ENCODE measurements at places on chromosomes 4 and X.

DNA sequence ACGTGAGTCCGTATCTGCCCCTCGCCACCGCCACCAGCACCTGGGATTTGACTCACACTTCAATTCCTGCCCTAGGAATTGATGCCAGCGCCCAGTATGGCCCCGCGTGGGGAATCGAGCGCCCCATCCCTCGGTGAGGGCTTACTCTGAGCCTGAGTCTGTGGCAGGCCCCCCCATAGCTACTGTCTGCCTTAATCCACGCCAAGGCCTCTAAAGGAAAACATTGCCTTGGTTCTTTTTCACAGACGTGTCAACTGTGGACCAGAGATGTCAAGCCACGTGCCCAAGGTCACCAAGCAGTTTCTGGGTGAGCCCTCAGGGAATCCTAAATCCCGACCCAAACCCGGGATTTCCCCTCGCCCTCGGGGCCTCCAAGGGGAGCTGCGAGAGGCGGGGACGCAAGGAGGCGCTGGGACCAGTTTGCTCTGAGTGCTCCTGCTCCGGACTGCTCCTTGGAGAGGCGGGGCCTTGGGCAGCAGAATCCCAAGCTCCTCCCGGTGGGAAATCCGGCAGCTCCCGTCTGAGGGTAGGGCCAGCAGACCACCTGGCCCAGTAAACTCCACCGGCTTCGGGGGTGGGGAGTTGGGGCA, 12.9 kb downstream of the MSX1 start:
- no peak overlapping the region for H3K4me3 ChIP-seq
- H3K27me3 ChIP-seq: peaks cover 82% of the 10 kb centered on the region
- DNase-seq: no peak
- no peaks in the 10 kb centered on the region for H3K36me3 ChIP-seq

DNA sequence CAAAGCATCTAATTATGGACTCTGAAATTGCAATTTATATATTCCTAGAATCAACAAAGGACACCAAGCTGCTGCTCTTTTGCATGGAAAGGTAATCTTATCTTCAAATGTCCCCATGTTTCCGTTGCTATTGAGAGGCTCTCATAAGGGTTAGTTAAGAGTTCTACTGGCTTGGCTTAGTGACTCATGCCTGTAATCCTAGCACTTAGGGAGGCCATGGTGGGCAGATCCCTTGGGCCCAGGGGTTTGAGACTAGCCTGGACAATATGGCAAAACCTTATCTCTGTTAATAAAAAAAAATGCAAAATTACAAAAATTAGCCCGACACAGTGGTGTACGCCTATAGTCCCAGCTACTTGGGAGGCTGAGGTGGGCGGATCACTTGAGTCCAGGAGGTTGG, 93.4 kb upstream of the RAPGEF2 start:
- peaks cover 20% of the 10 kb centered on the region for H3K4me1 ChIP-seq
- no peak for DNase-seq
- no peaks in the 10 kb centered on the region for H3K36me3 ChIP-seq
- no peak overlapping the region for H3K4me3 ChIP-seq
- H3K27me3 ChIP-seq: no peaks in the 10 kb centered on the region
- no peak overlapping the region for H3K27ac ChIP-seq

- no peaks in the 10 kb centered on the region for H3K27me3 ChIP-seq
- no peak overlapping the region for H3K27ac ChIP-seq
- no peak overlapping the region for H3K4me3 ChIP-seq
- H3K36me3 ChIP-seq: no peaks in the 10 kb centered on the region
Observed at GRCh38 chr4:149279776-149280175, 535.9 kb downstream of the IQCM start.

DNA sequence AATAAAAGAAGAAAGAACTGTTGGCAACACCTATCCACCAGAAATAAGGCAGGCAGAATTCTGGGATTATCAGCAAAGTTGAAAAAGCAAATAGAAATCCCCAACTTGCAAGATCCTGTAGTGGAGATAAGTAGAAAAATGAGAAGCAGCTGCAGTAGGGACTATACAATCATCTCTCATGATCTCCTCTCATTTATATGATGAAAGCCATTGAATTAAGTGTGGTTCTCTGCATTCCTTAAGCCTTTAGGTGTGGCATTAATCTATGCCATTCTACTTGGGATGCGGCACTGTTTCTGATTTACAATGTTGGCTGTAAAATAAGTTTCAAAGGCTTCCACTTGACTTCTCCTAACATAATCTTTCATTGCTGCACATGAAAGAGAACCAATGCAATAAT, 869.8 kb downstream of the TRAM1L1 start:
- no peaks in the 10 kb centered on the region for H3K27me3 ChIP-seq
- H3K36me3 ChIP-seq: no peaks in the 10 kb centered on the region
- no peak for DNase-seq

DNA sequence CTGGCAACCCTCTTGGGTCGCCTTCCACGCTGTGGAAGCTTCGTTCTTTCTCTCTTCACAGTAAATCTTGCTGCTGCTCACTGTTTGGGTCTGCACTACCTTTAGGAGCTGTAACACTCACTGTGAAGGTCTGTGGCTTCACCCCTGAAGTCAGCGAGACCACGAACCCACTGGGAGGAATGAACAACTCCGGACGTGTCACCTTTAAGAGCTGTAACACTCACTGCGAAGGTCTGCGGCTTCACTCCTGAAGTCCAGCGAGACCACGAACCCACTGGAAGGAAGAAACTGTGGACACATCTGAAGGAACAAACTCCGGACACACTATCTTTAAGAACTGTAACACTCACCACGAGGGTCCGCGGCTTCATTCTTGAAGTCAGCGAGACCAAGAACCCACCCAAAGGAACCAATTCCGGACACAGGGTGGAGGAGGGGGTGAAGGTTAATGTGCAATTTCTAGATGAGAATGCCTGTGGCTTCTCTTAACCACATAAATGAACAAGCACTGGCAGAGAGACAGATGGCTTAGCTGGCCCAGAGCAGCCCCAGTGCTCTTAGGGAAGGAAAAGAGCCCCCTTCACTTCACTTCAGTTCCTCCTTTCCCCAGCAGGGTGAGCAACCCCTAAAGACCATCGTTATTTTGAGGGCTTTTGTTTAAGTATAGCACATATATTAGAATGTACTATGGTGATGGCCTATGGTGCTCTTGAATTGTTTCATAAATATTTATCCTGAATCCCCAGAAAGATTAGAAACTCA, 73.0 kb downstream of the LUZP4 start:
- no peaks in the 10 kb centered on the region for H3K4me1 ChIP-seq
- no peaks in the 10 kb centered on the region for H3K36me3 ChIP-seq
- H3K27me3 ChIP-seq: no peaks in the 10 kb centered on the region
- no peak overlapping the region for H3K27ac ChIP-seq
- no peak overlapping the region for H3K4me3 ChIP-seq

- DNase-seq: no peak
- H3K27me3 ChIP-seq: no peaks in the 10 kb centered on the region
- no peak overlapping the region for H3K27ac ChIP-seq
Observed at GRCh38 chr4:119870856-119871255, 195.8 kb downstream of the MAD2L1 start.

- no peaks in the 10 kb centered on the region for H3K27me3 ChIP-seq
- H3K4me1 ChIP-seq: no peaks in the 10 kb centered on the region
- peak overlapping the region; percentile 95 for H3K4me3 ChIP-seq
Observed at GRCh38 chrX:153469811-153470410, 465 bp downstream of the HAUS7 start.

DNA sequence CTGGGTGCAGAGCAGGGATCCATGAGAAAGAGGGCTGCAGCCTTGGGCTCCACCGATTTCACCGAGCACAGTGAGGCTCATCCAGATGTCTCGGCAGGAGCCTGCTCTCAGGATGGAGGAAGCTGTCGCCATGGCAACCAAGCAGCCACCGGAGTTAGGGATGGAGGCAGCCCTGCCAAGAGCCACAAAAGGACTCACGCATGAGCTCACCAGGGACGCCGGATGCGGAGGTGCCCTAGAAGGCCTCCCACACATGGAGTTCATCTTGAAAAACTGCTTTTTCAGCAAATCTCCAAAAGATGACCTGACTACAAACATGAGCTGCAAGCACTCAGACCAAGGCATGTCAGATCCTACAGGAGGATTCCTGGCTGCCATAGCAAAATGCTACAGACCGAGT, 90.7 kb downstream of the WFS1 start:
- H3K27me3 ChIP-seq: no peaks in the 10 kb centered on the region
- no peak for DNase-seq
- H3K36me3 ChIP-seq: no peaks in the 10 kb centered on the region
- H3K4me1 ChIP-seq: no peaks in the 10 kb centered on the region
- no peak overlapping the region for H3K27ac ChIP-seq
- H3K4me3 ChIP-seq: no peak overlapping the region

DNA sequence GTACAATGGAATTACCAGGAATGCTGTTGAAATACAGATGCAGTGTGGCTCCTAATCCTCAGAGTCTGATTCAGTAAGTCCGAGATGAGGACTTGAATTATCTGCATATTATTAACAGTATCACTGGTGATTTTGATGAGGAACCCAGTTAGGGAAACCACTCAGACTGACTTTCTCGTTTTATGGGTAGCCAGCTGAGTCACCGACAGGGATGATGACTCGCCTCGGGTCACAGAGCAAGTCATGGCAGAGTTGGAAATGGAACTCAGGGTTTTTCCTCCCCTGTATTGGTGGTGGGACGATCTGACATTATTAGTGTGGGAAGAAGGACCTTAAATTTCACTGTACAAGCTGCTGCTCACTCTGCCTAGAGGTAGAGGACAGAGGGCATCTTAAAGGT, 51.3 kb downstream of the RTL9 start:
- no peaks in the 10 kb centered on the region for H3K27me3 ChIP-seq
- H3K4me1 ChIP-seq: peaks cover 20% of the 10 kb centered on the region
- no peaks in the 10 kb centered on the region for H3K36me3 ChIP-seq
- DNase-seq: no peak
- no peak overlapping the region for H3K4me3 ChIP-seq

DNA sequence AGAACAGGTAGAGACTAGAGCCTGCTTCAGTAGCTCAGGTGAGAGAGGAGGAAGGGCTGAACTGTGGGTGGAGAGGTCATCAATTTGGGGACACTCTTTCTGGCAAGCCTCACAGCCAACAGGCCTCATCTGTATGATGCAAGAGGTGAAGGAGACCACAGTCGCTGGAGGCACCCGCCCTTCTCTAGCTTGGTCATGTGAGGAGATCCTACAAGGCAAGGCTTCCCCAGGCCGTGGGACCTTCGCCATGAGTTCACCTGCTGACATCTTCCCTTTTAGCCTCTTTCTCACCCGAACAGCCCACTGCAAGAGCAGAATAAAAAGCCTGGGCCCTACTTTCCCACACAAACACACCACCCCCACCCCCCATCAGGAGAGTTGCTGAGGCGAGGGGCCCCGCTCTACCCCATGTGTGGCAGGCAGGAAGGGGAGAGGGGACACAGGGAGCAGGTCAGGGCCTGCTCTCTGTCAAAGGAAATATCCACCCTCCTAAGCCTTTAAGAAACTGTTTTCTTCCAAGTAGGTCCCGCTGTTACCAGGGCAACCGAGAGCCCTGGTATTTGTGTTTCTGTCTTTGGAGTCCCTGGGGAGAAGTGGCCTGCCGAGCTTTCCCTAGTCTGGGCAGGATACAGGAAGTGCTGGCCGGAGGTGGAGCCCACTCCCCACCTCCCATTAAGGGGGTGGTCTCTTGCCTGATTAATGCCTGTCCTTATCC, 8.1 kb downstream of the RTL5 start:
- H3K27me3 ChIP-seq: no peaks in the 10 kb centered on the region
- DNase-seq: no peak
- peaks cover 3% of the 10 kb centered on the region for H3K4me1 ChIP-seq
- no peaks in the 10 kb centered on the region for H3K36me3 ChIP-seq

DNA sequence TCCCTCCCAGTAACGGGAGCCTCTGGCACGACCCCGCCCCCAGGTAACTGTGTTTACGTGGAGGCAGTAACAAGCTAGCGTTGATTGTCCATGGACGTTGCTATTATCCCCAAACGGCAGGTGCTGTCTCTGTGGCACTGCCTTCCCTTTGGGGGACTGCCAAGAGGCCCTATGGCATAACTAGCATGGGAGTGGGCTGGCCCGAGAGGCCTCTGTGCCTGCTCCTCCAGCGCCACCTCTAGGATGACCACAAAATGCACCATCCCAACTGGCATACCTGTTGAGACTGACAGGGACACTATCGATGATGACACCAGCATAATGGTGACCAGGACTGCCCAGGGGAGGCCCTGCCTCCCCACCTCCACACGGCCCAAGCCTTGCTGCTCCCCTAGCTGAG, 1.5 kb downstream of the SRPK3 start:
- no peak overlapping the region for H3K4me3 ChIP-seq
- no peak for DNase-seq
- H3K27me3 ChIP-seq: no peaks in the 10 kb centered on the region
- H3K27ac ChIP-seq: no peak overlapping the region
- no peaks in the 10 kb centered on the region for H3K4me1 ChIP-seq

- no peak overlapping the region for H3K4me3 ChIP-seq
- no peak for DNase-seq
- no peaks in the 10 kb centered on the region for H3K4me1 ChIP-seq
- no peak overlapping the region for H3K27ac ChIP-seq
- no peaks in the 10 kb centered on the region for H3K36me3 ChIP-seq
- H3K27me3 ChIP-seq: no peaks in the 10 kb centered on the region
Observed at GRCh38 chr4:115491686-115492085, 378.3 kb upstream of the NDST4 start.

DNA sequence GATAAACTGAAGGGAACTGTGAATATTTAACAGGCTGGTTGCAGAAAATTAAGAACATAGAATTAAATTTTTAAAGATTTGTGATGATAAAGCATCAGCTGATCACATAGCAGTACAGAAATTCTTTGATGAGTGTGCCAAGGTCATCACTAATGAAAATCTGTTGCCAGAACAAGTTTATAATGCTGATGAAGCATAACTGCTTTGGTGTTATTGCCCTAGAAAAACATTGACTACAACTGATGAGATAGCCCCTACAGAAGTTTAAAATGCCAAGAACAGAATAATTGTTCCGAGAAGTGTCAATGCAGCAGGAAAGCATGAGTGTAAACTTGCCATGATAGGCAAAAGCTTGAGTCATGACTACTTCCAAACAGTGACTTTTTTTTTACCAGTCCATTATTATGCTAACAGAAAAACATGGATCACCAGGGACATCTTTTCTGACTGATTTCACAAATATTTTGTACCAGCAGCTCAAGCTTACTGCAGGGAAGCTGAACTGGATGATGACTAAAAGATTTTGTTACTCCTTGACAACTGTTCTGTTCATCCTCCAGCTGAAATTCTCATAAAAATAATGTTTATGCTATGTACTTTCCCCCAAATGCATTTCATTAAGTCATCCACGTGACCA, 1136.6 kb downstream of the FAT4 start:
- H3K36me3 ChIP-seq: no peaks in the 10 kb centered on the region
- H3K4me3 ChIP-seq: no peak overlapping the region
- H3K27me3 ChIP-seq: no peaks in the 10 kb centered on the region
- no peak for DNase-seq
- no peak overlapping the region for H3K27ac ChIP-seq

- no peak overlapping the region for H3K4me3 ChIP-seq
- no peaks in the 10 kb centered on the region for H3K4me1 ChIP-seq
- no peaks in the 10 kb centered on the region for H3K36me3 ChIP-seq
- H3K27me3 ChIP-seq: no peaks in the 10 kb centered on the region
Observed at GRCh38 chrX:14505648-14506047, 23.7 kb upstream of the GLRA2 start.

All from RWPE2 (cell line).